ENCODE measurements at places on chromosomes 4 and X. TPM values are rescaled to one million over a fixed set of nuclear protein-coding genes. Genes with fewer than 3 reads are reported as not detected.

- H3K4me3 ChIP-seq = no peak overlapping the region
- H3K4me1 ChIP-seq = no peaks in the 10 kb centered on the region
- H3K27ac ChIP-seq = no peak overlapping the region
- H3K27me3 ChIP-seq = no peaks in the 10 kb centered on the region
- DNase-seq = no peak
Observed at GRCh38 chr4:15202481-15202880, 200.2 kb downstream of the CPEB2 start.

Gene ZRSR2
- 10.9 TPM for total RNA-seq

DNA sequence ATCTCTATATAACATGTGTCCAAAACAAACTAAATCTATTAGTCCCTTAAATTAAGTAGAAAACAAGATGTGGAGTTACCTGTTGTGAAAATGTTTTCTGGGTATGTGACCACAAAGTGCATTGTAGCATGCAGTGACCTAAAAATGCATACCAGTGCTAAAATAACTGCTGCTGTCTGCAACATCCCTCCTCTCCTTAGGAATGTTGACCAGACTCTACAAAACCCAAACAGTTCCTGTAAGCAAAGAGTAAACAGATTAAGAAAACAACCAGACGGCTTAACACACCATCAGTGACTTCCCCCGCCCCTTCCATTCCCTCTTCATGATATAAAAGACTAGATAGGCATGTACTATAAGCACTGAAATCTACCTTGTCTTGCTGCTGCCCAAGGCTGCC, 15.8 kb upstream of the RAB33B start:
- no peak overlapping the region for H3K27ac ChIP-seq
- peaks cover 4% of the 10 kb centered on the region for H3K36me3 ChIP-seq
- H3K27me3 ChIP-seq = no peaks in the 10 kb centered on the region
- H3K4me1 ChIP-seq = no peaks in the 10 kb centered on the region
- DNase-seq = no peak

Gene TRIM61
- 3.0 TPM for total RNA-seq

- H3K36me3 ChIP-seq = no peaks in the 10 kb centered on the region
- H3K4me3 ChIP-seq = no peak overlapping the region
- no peaks in the 10 kb centered on the region for H3K4me1 ChIP-seq
Observed at GRCh38 chr4:116531870-116532269, 553.5 kb downstream of the TRAM1L1 start.

DNA sequence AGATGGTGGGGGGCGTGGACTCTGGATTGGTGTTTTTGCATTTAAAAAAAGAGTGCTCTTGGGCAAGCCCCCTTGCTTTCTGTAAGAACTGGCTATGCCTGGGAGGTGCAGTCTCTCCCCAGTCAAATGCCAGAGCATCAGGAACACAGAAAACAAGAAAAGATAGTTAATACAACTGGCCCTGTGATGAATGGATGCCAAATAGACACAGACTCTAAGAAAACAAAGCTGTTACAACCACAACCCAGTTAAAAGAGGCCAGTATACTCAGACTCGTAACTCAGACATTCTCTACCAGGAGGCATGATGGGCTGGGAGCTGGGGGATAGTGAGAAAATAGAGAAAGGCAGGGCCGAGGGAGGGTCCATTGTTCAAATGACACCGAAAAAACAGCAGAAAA, 32.5 kb upstream of the C1QTNF7 start:
- H3K4me3 ChIP-seq = no peak overlapping the region
- H3K36me3 ChIP-seq = no peaks in the 10 kb centered on the region
- DNase-seq = no peak
- H3K27ac ChIP-seq = no peak overlapping the region
- no peaks in the 10 kb centered on the region for H3K27me3 ChIP-seq

- H3K36me3 ChIP-seq = no peaks in the 10 kb centered on the region
- H3K4me3 ChIP-seq = no peak overlapping the region
- DNase-seq = no peak
- no peaks in the 10 kb centered on the region for H3K27me3 ChIP-seq
- no peaks in the 10 kb centered on the region for H3K4me1 ChIP-seq
Observed at GRCh38 chr4:40552536-40552935, 77.1 kb downstream of the RBM47 start.
